ENCODE measurements at places on chromosomes 3 and 15.

DNA sequence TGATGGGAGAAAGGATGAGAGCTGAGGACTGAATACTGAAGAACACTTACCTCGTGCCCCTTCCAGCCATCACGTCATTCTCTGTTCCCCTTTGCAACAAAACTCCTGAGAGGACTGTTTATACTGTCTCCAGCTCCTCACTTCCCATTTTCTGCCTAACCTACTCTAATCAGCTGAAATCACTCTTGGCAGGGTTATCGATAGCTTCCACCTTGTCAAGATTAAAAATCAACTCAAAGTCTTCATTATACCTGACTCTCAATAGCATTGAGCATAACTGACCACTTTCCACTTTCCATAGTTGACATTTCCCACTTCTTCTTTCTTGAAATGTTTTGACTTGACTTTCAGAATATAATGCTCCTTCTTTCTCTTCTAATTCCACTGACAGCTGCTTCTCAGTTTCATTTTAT is 4.3 kb downstream of the BTBD1 start:
- no peak for DNase-seq

GRCh38 chr3:61899700-61900462 is 338.5 kb downstream of the PTPRG start:
- no peak for DNase-seq

GRCh38 chr3:100900671-100901335 is 92.4 kb downstream of the ABI3BP start:
- no peak for DNase-seq

- DNase-seq, result no peak
These were observed 109.7 kb downstream of the MFSD1 start for GRCh38 chr3:158911586-158911985.

DNA sequence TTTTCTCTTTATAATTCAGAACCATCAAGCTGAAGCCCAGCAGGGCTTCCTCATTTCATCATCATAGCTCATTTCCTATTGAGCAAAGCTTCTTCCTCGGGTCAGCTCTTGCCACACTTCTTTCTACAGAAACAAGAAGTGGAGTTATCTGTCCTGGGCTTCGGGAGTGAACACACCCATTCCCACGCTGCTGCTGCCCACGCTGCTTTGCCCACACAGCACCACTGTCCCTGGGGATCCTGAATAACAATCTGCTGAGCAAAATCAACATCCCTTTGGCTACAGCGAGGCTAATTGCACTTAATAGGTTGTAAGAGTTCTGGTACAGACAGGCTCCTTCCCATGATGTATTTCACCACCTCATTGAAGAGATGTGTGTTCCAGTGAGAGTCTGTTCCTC is 23.7 kb downstream of the CEP19 start:
- peak; percentile 59 for DNase-seq

- DNase-seq, result no peak
These were observed 13.4 kb upstream of the STRA6 start for GRCh38 chr15:74215958-74216357.

DNA sequence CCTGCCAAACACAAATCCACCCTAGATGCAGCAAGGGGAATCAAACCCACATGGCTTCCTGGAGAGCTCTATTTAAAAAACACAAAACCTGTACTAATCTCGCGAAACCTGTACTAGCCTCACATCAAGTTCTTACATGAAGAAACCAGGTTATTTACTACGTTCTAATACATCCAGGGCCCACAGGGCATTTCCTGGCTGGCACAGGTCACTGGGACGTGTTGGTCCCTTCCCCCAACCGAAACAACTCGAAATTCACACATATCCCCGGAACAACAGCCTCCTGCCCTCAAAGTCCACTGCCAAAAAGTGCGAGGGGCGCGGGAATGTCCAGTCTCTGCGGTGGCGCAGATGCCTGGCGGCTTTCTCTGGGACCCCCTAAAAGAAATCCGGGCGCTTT is 955 bp downstream of the CDCP1 start:
- no peak for DNase-seq
